ENCODE measurements at places on chromosomes 2 and 18.

GRCh38 chr2:117745537-117745936, 69.0 kb upstream of the DDX18 start:
- DNase-seq = no peak

GRCh38 chr2:235642446-235643098, 148.7 kb downstream of the AGAP1 start:
- DNase-seq = no peak

GRCh38 chr2:126704434-126705160, 48.6 kb downstream of the GYPC start:
- DNase-seq = no peak

DNA sequence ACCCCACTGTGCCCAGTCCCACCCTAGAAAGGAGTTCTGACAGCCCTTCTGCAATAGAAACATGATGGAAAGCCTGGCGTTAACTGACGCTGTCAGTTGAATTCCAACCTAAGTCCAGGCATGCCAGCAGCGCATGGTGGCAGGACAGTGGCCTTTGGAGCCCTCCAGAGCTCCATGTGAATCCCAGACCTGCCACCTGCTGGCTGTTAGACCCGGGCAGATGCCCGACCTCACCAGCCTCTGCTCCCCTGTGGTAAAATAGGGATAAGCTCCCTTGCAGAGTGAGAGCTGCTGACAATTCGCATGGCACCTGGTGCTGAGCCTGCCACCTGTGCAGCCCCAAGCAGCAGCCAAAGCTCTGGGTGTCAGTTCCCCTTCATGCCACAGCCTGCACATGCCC, 138.6 kb downstream of the LOXHD1 start:
- no peak for DNase-seq

- DNase-seq = no peak
Observed at GRCh38 chr2:43101751-43102150, 124.7 kb downstream of the ZFP36L2 start.

- no peak for DNase-seq
Observed at GRCh38 chr2:232927793-232928550, 57.9 kb downstream of the SNORC start.

GRCh38 chr2:130391872-130392670, 36.2 kb downstream of the PTPN18 start:
- no peak for DNase-seq

- no peak for DNase-seq
Observed at GRCh38 chr2:224959556-224959955, 82.7 kb downstream of the DOCK10 start.

- DNase-seq = no peak
Observed at GRCh38 chr18:36408606-36409005, 111.1 kb downstream of the FHOD3 start.

DNA sequence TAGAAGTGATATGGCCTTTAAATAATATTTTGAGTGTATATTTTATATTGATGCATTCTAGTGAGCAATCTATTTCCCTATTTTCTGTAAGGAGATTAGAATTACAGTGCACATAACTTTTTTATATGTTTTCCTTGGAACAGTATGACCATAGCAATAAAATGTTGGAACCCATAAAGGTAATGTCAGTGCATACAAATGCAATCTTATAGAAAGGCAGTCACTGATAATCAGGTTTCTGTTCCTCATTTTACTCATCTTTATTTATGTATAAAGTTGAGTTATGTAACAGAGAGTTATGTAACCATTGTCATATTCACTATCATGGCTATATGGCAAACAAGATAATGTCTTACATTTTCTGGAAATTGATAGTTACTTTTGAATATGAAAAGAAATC, 179.9 kb upstream of the NETO1 start:
- DNase-seq = no peak

DNA sequence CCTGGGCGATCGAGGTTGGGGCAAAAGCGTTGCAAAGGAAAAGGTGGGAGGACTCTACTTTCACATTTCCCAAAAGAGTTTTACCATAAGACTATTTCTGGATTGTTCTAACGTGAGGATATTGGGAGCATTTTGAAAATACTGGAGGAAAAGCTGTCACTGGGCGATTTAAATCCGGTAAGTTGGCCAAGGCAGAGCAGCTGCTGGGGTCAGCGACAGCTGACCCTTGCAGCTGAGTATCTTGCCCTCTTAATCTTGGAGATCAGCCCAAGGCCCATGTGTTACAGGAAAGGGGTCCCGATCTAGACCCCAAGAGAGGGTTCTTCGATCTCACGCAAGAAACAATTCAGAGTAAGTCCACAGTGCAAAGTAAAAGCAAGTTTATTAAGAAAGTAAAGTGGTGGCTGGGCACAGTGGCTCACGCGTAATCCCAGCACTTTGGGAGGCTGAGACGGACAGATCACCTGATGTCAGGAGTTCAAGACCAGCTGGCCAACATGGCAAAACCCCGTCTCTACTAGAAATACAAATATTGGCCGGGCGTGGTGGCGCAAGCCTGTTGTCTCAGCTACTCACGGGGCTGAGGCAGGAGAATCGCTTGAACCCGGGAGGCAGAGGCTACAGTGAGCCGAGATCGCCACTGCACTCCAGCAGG, 964 bp upstream of the ST3GAL5 start:
- no peak for DNase-seq

- DNase-seq = no peak
Observed at GRCh38 chr18:513826-514530, 13.5 kb upstream of the COLEC12 start.

DNA sequence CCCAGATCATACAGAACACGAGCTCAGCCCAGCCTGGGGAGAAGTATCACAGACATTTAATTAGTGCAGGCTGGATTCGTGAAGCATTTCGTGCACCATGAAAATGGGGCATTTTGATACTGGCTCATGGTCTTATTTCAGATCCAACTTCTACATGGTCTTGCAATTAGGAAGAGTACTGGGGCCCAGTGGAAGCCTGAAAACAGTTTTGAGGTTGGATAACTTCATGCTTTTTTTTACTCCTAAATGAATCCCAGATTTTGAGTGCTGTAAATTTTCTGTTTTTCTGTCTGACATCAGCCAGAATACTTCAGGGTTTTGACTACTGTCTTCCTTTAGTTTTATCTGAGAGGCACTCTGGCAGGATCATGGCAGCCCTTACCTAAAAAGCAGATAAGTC, 160.1 kb downstream of the GFPT1 start:
- DNase-seq = no peak

DNA sequence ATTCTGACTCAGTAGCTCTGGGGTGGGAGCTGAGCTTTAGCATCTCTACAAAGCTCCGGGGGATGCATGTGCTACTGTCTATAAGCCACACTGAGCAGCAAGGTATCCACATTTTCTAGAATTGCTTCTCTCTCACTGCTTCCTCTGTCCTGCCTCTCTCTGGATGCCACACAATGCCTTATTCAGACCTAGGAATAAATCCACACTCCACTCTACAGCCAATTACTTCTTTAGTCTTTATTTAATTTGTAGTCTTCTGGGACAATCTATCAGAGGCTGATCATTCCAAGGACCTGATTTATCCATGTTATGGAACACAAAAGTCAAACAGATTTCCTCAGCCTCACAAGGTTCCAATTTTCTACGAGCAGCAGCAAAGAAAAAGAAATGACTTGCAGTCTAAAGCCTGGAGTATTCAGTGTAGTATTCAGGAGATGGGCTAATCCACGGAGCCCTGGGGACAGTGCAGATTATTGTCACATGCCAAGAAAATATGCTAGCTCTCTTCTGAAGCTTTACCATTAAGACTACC, 4.4 kb downstream of the BCL2 start:
- no peak for DNase-seq

- DNase-seq = no peak
Observed at GRCh38 chr18:21387886-21388285, 145.9 kb downstream of the GREB1L start.

GRCh38 chr2:227150222-227150936, 13.6 kb downstream of the COL4A4 start:
- DNase-seq = no peak

GRCh38 chr2:31197166-31197565, 20.1 kb downstream of the CAPN14 start:
- DNase-seq = no peak

DNA sequence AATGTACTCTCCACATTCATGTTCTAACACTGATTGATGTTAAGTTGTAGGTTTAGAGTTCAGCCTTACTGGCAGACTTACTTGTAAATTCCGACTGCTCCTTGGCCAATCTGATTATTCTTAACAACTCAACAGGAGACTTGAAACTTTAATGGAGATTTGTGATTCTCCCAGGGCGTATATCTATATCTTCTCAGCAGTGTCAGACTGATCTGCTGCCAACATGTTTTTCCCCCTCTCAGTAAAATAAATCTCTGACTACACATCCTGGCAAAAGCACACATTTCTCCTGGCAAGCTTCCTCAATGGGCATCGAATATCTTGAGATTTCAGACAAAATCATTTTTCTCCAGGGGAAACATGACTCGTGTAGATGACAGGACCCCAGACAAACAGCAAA, 1041.2 kb downstream of the DPP10 start:
- no peak for DNase-seq

DNA sequence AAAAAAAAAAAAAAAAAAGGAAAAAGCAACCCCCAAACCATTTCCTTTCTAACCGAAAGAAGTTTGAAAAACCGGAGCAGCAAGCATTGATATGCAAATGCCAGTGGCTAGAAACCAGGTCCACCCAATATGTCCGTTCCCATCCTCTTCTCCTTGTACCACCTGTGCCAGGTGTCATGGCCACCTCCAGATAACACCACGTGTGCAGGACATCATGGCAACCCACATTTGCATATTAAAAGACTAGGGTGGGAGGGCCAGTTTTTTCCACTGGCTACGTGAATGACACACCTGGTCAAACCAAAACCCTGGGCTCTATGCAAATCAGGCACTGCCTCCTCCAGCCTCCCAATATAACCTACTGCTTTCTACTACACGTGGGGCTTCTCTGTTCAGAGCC, 303.3 kb upstream of the GULP1 start:
- DNase-seq = no peak

DNA sequence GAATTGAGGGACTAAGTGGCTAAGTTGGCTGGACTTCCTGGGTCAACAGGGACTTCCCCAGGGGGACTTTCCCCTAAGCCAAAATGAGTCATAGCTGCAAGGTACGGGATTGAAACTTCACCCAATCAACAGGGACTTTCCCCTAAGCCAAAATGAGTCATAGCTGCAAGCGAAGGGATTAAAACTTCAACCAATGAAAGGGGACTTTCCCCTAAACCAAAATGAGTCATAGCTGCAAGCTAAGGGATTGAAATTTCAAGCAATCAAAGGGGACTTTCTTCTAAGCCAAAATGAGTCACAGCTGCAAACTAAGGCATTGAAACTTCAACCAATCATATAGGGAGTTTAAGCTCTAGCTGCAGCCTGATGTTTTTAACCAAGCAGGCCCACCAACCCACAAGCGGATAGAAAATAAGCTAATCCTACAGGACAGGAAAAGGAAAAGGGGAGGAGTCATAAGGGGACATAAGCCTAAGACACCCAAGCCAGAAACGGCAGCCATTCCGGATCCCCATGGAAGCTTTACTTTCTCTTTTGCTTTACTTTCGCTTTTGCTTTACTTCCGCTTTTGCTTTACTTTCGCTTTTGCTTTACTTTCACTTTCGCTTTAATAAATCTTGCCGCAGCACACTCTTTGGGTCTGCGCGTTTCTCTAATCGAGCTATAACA, 1375.4 kb upstream of the CELF4 start:
- peak; percentile 40 for DNase-seq

DNA sequence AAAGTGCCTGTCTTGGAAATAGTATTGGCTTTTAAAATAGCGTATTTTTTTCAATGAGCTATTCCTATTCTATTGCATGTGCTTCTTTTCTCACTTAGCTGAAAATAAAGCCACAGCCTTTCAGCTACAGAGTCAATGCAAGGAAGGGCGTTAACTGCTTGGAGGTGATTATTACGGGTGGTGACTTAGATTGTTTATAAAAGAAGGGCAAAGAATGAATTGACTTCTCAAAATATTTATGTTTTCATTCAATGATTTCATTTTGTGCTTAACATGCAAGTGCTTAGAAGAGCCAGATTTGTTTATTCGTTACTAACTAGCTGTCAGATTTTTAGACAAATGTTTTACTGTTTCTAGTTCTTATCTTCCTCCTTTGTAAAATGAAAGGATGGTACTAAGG, 2.8 kb upstream of the CHN1 start:
- DNase-seq = no peak
